ENCODE measurements at places on chromosomes 5 and 9.
A peak's percentile ranks its signal among the peaks of the same experiment; 100 is the strongest.

GRCh38 chr9:69671311-69671878 is 776 bp downstream of the APBA1 start:
- DNase-seq: no peak

GRCh38 chr5:88770276-88771257 is 112.4 kb downstream of the MEF2C start:
- no peak for DNase-seq

DNA sequence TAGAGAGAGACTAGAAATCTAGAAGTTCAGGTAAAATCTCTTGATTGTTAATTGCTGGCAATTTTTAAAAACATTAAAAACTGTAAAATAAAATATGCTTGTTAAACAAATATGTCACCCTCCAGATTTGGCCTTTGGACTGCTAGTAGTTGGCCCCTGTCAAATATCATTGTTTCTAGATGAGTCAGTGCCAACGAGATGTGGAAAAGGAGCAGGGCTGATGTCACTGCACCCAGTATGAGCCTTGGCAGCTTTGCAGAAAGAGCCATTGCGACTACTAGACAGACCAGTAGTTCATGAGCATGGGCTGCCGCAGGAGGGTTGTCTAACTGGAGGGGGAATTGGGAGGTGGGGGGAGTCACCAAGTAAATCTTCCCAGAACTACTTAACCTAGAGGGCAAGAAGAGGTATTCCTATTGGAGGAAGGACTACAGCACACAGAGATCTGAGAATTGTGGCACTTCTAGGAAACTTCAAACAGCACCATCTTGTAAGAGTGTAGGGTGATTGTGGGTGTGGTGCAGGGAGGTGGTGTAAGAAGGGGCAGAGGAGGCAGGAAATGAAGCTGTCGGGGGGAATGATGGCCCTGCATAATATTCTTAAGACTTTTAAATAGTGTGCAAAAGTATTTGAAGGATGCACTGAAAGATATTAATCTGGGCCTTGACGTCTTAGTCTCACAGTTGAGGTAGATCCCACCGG is 7.1 kb upstream of the DOCK2 start:
- DNase-seq: no peak

DNA sequence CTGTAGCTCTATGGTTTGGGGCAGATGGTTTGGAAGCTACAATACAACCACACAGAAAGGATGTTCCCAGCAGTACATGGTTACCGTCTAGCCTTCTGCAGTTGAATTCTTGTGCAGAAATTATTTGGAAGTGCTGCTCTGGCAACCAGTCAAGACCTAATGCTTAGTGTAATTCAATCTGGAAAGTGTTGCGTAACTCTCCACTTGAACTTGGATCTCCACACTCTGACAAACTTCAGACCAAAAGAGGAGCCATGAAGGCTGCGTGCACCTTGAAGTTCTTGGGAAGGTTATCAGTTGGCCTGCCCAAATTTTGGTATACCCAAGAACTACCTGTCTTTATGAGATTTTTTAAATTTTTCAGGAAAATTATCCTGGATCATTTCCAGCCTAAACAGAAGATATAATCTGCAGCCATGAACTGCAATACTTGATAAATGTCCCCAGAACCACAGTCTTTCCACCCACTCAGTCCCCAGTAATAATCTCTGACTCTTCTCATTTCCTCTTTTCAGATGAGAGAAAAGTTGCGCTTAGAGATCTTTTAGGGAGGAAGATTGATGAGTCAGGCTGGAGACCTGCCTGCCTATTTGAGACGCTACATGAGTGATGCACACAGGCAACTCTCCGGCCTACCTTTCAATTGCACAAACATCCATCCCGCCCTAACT is 159.9 kb downstream of the FANCC start:
- peak; percentile 39 for DNase-seq

- no peak for DNase-seq
Observed at GRCh38 chr9:102975251-102975650, 19.9 kb upstream of the CYLC2 start.

- no peak for DNase-seq
Observed at GRCh38 chr5:163498886-163499285, 6.5 kb upstream of the MAT2B start.

- DNase-seq: no peak
Observed at GRCh38 chr9:6576987-6577386, 68.5 kb downstream of the GLDC start.

GRCh38 chr9:127977884-127978647 is 2.7 kb downstream of the EEIG1 start:
- DNase-seq: no peak

DNA sequence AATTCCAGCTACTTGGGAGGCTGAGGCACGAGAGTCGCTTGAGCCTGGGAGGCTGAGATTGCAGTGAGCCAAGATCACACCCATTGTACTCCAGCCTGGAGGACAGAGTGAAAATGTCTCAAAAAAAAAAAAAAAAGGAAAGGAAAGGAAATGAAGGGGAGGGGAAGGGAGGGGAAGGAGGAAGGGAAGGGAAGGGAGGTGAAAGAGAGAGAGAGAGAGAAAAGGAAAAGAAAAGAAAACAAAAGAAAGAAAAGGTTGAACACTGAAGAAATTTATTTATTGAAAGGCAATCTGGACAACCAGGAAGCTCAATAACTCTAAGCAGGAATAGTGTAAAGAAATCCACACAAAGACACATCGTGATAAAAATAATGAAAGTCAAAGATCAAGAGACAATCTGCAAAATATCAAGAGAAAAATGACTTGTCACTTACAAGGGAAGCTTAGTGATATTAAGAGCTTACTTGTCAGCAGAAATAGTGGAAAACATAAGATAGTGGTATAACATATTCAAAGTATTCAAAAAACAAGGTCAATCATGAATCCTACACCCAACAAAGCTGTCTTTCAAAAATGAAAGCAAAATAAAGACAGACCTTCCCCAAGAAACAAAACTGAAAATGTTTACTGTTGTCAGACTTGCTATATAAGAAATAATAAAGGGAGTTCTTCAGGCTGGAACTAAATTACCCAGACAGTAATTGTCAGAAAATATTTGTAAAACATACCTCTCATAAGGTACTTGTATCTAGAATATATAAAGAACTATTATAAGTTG is 10.9 kb upstream of the RIMOC1 start:
- DNase-seq: no peak

- no peak for DNase-seq
Observed at GRCh38 chr5:26610577-26610976, 427.8 kb downstream of the CDH9 start.

DNA sequence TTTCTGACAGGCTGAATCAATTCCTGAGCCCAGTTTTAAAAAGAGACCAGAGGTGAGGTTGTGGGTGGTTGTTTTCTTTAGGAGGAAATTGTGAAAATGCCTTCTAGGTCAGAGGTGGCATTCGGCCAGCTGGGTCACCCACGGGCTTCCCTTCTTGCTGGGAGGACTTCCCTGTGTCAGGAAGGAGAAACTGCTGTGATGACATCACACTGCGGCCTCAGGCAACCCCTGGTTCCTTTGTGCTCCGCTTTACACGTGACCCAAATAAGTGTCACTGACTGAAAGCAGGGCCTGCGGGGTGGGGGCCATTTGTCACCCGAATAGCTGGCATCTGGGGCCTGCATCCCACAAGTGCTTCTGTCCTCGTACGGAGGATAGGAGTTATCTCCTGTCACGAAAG is 39.7 kb downstream of the FABP6 start:
- no peak for DNase-seq
